ENCODE measurements at places on chromosomes 11 and 22. TPM values are rescaled to one million over a fixed set of nuclear protein-coding genes. Genes with fewer than 3 reads are reported as not detected.

Gene DGAT2
- total RNA-seq: 0.65 TPM

Gene PITPNB
- total RNA-seq: 59.0 TPM

Gene RBMXL2
- not detected for total RNA-seq

Gene SMC1B
- under 0.01 TPM for total RNA-seq

Gene CRKL
- 41.6 TPM for total RNA-seq

Gene IFITM2
- 82.6 TPM for total RNA-seq

Gene BDNF
- total RNA-seq: 0.88 TPM

Gene SH3BP1
- total RNA-seq: 0.16 TPM

Gene DMC1
- 1.5 TPM for total RNA-seq

Gene RELA
- 13.0 TPM for total RNA-seq

Gene OR6T1
- total RNA-seq: not detected

Gene C11orf16
- not detected for total RNA-seq

Gene INPP5J
- total RNA-seq: not detected

Gene MMP1
- total RNA-seq: 734 TPM

Gene YPEL1
- total RNA-seq: 8.3 TPM

Gene SULT4A1
- total RNA-seq: not detected

Gene OR8D4
- not detected for total RNA-seq

Gene KCNJ1
- 0.06 TPM for total RNA-seq

Gene SDHD
- total RNA-seq: 142 TPM

Gene APOL6
- total RNA-seq: 11.3 TPM

Gene ACTN3
- total RNA-seq: 0.06 TPM

Gene CNGA4
- not detected for total RNA-seq

Gene SNX19
- total RNA-seq: 77.1 TPM

Gene PIK3C2A
- 73.1 TPM for total RNA-seq

Gene KLHDC7B
- not detected for total RNA-seq
